ENCODE measurements at places on chromosomes 6 and 20.

- no peak for DNase-seq
These were observed 12.0 kb upstream of the CCDC170 start for GRCh38 chr6:151481786-151482185.

GRCh38 chr6:27758491-27758890 is 153.7 kb downstream of the OR2B2 start:
- no peak for DNase-seq

- no peak for DNase-seq
These were observed 30.3 kb upstream of the AFDN start for GRCh38 chr6:167796192-167796981.

GRCh38 chr6:11328613-11329247 is 96.3 kb upstream of the NEDD9 start:
- DNase-seq: no peak

DNA sequence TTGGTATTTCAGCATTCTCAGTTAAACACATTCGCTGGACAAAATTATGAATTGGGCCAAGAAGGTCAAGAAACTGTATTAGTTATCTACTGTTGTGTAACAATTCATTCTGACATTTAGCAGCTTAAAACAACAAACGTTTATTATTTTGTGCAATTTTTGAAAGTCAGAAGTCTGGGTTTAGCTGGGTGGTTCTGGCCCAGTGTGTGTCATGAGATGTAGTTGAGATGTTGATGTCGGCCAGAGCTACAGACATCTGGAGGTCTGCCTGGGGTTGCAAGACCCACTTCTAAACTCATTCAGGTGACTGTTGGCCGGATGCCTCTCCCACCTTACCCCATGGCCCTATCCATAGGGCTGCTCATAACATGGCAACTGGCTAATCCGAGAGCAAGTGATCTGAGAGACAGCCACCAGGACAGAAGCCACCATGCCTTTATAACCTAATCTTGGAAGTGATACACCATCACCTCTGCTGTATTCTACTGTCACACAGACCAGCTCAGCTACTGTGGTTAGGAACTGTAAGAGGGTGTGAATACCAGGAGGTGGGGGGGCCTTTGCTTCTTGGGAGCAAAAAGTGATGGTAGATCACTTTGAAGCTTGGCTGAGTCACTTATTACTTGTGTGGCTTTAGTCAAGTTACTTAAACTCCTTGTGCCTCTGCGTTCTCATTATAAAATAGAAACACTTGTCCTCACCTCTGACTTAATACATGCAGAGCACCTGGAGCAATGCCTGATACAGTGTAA is 217.0 kb upstream of the MYLIP start:
- peak; percentile 52 for DNase-seq
